Muscle of leg (tissue), 16 donors: ENCODE measurements at places on chromosomes 7 and 10. TPM values are rescaled to one million over a fixed set of nuclear protein-coding genes. Genes with fewer than 3 reads are reported as not detected.

GRCh38 chr10:132066186-132066585, 440 bp downstream of the JAKMIP3 start:
- DNase-seq = no peak

The FAM25C gene
- not detected for total RNA-seq

GRCh38 chr10:49348593-49348992, 47.3 kb downstream of the DRGX start:
- DNase-seq = no peak

The C10orf95 gene
- not detected for total RNA-seq

DNA sequence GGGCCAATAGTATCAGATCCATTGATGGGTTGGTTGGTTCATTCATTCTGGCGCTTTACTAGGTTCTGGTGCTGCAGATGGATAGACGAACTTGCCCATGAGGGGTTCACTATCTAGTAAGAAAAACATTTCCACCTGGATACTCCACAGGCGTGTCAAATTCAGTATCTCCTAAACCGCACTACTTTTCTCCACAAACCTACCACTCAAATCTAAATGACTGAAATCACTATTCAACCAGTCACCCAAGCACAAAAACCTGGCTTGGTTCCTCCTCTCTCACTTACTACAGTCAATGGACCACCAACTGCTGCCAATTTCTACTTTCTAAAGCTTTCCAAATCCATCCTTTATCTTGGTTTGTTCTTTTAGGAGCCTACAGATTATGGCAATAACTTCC, 572 bp downstream of the AGK start:
- DNase-seq = no peak

The NRCAM gene
- total RNA-seq = 17.5 TPM

DNA sequence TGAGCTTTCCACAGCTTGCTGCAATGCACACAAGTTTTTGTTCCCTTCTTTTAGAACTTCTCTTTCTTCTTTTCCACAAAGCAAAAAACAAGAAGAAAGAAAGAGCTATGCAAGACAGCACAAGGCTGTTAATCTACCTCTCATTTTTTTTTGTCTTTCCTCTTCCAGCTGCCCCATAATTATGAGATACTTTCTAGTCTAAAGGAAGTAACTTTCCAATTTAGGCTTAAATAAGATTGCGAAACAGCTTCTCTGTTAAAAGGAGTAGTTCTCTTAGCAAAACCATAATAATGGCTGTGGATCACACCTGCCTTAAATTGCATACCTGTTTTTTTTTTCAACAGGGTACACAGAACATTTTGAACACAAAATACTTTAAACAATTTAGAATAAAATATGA, 56.0 kb downstream of the NDUFB2 start:
- DNase-seq = no peak

The ZNF239 gene
- 8.2 TPM for total RNA-seq

DNA sequence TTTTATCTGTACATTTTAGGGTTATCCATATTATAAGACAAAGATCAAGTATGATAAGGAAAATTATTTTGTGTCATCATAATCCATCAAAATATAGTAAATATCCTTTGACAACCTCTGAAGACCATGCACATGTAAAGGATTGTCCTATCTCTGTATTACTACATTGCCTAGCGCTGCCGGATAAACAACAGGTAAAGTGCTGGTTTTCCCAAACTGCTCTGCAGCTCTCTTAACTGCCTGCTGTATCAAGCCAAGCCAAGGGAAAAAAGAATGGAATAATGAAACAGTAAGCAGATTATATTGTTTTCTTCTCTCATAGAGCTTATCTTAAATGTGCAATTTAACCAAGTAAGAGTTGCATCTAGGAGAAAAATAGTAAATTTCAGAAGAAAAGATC, 70.8 kb downstream of the PTF1A start:
- no peak for DNase-seq

DNA sequence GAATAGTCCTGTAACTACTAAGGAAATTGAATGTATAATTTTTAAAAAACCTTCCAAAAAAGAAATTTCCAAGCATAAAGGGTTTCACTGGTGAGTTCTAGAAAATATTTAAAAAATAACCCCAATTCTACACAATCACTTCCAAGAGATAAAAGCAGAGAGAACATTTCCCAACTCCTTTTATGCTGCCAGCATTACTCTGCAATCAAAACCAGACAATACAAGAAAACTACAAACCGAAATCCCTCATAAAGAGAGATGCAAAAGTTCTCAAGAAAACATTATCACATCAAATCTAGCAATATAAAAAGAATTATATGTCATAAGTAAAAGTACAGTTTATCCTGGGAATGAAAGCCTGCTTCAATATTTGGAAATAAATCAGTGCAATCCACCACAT, 84.8 kb downstream of the OAT start:
- no peak for DNase-seq

DNA sequence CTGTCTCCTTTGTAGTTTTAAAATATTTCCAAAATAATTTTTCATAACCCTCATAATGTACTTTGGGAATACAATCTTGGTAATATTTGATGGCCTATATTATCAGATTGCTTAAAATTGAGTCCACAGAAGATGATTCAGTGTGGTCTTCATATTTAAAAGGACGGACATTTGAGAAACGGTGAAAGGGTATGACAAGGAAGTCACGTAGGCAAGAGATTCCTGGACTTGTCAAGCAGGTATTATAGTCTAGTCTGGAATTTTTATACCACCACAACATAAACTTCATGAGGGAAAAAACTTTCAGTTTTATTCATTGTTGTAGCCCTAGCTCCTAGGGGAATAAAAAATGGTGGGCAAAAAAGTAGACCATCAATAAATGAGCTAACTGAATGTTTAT, 82.3 kb downstream of the KMT2E start:
- no peak for DNase-seq

DNA sequence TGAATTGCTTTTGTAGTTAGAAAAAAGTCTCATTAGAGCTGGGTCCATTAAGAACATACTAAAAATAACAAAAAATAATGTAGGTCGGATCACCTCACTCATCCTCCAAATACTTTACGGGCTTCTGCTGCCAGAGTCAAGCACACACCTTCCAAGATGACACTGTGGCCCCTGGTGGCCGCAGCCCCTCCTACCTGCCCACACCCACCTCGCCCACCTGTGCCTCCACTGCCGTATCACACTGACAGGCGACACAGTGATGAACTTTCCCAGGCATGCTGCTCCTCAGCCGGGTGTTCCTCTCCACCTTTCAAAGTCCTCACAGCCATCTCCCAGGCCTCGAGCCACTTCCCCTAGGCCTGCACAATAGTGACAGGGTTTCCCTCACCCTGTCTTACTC, 60.9 kb downstream of the STK17A start:
- DNase-seq = no peak

- DNase-seq = no peak
Measured at GRCh38 chr7:86747698-86748097, 104.0 kb downstream of the GRM3 start.

The SPDYE11 gene
- total RNA-seq = 0.04 TPM

The TLX1 gene
- total RNA-seq = not detected

The EMX2 gene
- 5.7 TPM for total RNA-seq

The NEUROG3 gene
- total RNA-seq = not detected

The TAS2R41 gene
- not detected for total RNA-seq

DNA sequence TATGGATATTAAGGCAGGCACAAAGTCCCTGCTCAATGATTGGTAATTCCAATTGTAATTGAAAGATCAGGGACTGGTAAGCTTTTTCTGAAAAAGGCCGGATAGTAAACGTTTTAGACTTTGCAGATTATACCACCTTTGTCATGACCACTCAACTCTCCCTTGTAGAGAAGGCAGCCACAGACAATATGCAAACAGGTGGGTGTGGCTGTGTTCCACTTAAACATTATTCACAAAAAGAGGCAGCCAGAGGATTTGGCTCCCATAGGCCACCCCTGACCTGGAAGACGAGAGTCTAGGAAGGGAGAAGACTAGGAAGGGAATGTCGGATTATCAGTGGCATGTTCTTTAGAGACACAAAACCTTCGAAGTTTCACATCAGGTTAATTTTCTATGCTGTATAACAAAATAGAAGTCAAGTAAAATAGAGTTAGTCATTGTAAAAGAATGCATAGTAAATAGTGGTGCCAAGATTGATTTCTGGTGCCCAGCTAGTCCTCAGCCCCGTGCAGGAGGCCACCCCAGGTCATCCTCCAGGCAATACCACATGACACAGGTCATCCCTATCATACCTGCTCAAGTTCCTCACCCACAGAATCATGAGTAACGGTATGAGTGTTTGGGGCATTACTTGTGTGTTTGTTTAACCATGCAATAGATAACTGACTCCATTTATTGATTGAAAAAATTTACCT, 193.8 kb downstream of the PLPP4 start:
- DNase-seq = no peak

DNA sequence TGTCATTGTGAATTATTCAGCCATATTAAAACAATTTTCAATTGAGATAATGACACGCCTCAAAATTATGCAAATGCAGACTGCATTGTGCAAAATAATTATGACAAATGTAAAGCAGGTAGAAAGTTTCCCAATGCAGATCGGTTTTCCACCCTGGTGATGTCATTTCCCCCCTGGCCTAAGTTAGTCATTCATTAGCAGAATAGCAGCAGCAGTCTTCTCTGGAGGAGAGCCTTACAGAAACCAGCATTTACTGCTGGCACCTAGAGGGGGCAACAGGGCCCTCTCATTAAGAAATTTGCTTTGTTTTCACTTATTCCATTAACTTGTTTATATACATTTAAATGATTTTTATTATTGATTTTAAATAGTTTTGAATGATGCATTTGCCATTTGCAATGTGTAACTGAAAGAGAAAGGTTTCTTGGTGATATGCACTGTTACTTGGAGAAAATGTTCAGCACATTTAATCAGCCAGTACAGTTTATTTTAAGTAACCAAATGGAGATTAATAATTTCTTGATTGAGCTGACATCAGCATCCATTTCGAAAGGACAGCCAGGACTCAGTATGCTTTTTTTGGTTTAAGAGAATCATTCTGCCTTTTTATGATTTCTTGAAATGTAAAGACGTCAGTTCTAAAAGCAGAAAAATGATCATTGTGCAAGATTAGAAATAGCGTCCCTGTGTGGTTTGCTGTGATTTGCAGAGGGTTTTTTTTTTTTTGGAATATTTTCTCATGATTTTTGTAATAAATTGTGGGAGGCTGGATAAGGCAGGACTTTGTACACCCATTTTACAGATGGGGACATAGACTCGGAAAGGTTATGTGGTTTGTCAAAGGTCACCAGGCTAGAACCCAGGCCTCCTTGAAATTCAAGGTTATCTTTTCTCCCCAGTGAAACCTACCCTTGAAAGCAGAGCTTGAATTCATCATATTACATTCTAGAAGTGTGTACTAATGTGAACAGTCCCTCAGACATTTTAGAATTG, 3.5 kb downstream of the ARID5B start:
- peak; percentile 82 for DNase-seq

The GIMAP2 gene
- 7.4 TPM for total RNA-seq
